Inflammatory macrophage treated with lipopolysaccharide for 1 hour (primary cell): ENCODE measurements at places on chromosomes 6 and 20.

DNA sequence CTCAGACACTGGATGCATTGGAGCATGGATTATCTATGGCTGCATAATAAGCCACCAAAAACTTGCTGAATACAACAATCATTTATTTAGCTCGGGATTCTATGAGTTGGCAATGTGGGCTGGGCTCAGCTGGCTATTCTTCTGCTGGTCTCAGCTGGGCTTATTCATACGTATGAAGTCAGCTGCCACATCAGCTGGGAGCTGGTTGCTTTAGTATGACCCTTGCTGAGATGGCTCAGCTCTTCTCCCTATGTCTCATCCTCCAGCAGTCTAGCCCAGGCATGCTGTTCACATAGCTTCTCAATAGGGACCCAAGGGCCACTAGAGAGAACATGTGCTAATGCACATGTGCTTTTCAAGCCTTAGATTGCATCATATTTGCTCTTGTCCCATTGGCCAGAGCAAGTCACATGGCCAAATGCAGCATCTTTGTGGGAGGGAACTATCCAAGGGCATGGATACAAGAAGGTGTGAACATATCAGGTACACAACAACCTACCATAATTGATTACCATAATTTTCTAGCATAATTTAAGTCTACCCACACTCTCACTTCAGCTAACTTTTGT is 444.6 kb downstream of the KIF16B start:
- no peak for DNase-seq

DNA sequence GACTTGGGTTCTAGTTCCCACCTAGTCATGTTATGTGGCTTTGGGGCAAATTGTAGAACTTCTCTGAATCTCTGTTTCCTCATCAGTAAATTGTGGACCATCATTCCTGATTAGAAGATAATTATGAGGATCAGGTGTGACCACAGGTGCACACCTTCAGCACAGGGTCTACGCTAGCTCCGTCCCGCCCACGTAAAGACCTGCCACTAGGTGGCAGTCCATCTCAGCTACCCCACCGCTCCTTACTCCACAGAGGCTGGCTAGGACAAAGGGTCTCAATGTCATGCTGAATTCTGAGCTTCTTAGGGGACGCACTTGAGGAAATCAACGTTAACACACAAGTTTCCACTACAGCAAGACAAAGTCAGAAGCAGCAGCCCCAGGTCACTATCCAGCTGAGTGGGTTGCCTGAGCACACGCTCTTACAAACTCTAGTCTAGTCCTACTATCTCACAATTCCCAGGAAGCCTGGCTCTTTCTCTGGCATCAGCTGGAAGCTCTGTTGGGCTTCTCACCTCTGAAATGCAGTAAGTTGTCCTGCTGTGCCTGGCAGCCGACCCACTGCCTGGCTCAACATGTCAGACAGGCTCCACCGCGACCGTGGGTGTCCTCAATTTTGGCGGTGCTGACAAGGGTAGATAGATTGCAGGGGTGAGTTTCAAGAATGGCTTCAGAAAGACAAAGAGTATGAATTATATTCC is 2.0 kb upstream of the PLCG1 start:
- no peak for DNase-seq

DNA sequence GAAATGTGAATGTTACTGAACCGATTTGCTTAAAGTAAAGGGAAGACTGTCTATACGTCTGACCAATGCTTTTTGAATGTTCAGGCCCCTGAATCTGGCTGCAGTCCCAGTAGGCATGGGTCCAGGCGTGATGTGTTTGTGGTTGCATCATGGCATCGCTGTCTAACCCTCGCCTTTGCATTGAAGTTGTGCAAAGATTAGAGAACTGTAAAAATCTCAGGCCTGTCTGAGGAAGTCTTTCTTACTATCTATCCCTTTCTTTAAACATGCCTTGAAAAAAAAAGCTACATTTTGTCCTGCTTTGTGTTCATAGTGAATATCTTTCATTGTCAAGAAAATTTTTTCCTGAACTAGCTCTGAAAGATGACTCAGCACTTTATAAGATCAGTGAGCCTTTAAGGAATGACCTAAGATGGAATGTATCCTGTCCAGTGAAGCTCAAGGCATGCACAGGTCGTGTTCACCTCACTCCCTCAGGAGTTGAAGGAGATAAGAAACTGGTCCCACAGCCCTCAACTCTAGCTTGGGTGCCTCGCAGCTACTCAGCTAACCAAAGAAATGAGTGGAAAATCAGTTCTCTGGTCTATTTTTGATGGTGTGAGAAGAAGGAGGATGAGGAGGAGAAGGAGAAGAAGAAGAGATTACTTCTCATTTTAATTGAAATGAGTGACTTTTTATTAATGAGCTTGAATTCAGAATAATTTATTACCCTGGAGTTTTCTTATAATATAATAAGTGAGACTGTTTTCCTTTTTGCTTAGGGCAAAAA is 48.6 kb downstream of the TPD52L1 start:
- DNase-seq = peak; percentile 68

- no peak for DNase-seq
Measured at GRCh38 chr6:45320349-45320748, 7.8 kb upstream of the RUNX2 start.

DNA sequence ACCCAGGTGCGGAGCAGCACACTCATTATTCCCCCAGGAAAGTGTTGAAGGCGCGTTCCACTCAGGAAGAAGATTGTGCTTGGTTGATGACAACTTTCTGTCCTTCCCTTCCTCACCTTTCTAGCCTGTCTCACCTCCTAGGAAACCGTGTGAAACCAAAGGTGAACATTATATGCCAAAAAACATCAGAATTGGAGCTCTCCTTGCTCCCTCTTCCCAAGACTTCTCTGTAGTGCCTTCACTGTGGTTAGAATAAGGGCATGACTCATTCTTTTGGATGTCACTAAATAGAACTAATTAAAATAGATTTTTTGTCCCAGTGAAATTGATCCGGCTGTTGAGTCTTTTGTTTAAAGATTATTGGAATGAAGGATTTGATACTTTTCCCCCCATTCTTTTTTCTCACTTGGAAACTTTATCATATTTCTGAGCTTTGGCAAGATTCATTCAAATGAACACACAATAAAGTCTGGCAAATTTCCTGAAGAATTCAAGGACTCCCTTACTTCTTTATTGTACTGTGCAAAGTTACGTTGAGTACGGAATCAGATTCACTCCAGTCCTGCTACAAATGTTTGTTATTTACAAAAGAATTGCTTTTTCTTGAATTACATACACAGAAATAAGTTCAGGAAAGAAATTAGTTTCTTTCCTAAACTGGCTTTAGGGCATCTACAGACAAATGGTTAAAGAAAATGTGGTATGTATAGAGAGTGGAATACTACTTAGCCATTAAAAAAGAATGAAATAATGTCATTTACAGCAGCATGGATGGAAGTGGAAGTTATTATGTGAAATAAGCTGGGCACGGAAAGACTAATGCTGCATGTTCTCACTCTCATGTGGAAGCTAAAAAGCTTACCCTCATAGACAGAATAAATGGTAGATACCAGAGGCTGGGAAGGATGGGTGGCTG is 142.8 kb upstream of the AKAP12 start:
- DNase-seq = no peak

DNA sequence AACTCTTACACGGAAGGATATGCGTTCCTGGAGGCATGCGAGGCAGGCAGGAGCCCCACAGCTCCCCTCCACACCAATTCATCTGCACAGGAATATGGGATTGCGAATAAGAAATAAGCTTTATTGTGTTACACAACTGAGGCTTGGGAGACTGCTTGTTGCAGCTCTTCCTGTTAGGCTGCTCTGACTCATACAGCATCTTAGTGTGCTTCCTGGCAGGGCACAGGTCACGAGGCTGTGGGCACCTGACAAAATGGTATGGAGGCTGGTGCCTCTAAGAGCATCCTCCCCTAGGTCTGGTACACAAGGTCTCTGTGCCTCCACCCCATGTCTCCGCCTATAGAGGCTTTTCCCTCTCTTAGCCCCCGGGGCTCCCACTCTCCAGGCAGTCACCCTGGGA is 6.8 kb downstream of the SLC22A3 start:
- no peak for DNase-seq

GRCh38 chr6:21181866-21182265 is 411.7 kb upstream of the SOX4 start:
- DNase-seq = no peak

DNA sequence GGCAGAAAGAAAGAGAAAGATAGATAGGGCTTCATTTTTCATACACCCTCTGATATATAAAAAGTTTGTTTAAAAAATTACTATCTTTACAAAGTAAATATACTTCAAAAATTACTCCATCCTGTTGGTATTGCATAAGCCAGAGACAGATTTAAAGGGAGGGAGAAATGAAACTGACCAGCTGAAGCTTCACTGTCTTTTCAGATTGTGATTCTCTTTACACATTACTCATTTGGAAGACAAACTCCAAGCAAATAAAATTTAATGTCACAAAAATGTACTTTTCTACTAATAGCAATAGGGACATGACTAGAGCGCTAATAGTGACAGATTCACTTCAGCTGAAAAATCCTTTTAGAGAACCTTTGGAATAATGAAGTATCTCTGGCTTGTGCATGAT is 38.6 kb upstream of the MARCKS start:
- peak; percentile 54 for DNase-seq

DNA sequence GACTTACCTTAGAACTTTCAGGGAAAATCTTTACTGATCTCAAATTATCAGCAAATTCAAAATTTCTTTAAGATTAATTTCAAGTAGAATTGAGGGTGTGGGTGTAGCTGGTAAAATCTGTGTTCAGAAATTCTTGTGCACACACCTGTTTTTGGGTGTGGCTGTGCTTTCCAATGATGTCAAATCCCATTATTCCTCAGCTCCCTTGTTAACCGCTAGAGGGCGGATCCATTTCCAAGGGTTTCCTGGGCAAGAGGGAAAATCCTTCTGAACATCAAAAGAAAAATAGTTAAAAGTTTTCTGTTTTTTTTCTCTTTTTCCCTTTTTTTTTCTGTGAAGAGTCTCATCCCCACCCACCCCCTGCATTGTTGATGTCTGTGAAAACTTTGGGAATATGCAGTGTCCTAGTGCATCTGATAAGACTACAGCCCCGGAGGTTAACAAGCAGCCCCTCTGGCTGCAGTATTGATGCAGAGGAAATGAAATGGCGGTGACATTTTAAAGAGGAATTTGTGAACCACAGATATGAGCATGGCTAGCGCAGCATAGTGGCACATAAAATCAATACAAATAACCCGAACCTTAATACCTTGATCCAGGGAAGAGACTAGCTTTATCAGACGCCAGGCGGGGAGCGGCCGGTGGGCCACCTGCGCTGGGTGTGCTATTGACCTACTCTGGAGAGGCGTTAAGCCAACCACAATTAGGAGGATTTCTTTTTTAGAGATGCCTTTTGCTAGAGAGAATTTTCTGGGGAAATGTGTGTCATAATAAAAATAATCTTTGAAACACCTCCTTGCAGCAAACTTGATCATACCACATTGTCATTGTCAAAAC is 130.9 kb downstream of the FOXA2 start:
- no peak for DNase-seq

- DNase-seq = no peak
Measured at GRCh38 chr6:17311595-17312311, 30.6 kb downstream of the RBM24 start.

- DNase-seq = peak; percentile 54
Measured at GRCh38 chr6:151390851-151391470, 398 bp downstream of the ZBTB2 start.

DNA sequence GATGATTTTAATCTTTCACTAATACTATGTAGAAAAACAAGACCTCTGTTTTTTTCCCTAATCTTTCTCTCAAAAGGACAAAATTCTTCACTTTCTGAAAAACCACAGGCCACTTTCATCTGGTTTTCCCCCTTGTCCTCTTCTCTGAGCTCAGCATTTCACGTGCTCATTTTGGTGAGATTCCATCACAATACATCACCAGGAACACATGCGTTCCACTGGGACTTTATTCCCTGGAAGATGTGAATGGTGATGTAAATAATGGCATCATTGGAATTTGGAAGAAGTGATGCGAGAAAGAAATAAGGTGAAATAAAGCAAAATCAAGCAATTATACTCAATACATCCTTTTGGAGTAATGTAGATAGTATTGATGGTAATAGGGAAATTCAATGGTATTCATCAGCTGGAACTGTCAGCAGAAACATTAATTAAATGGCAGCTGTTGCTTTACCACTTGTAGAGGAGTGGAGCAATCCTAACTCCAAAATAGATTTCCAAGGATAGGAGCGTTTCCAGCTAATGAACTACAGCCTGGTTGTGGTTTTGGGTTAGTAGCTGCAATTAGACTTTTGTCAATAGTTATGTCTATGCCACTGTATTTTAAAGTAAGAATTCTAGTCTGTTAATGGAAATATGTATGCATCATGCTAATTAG is 11.5 kb downstream of the FILIP1 start:
- DNase-seq = no peak

GRCh38 chr20:32449057-32449889 is 91.1 kb downstream of the ASXL1 start:
- DNase-seq = peak; percentile 42

- no peak for DNase-seq
Measured at GRCh38 chr6:14436592-14437132, 319.1 kb downstream of the CD83 start.

GRCh38 chr6:157228426-157229131 is 94.7 kb downstream of the TMEM242 start:
- DNase-seq = no peak

GRCh38 chr20:32338665-32339064 is 19.5 kb upstream of the ASXL1 start:
- peak; percentile 38 for DNase-seq

- no peak for DNase-seq
Measured at GRCh38 chr6:52125139-52125538, 37.7 kb upstream of the PKHD1 start.

- DNase-seq = no peak
Measured at GRCh38 chr6:4883298-4883697, 107.1 kb downstream of the CDYL start.

GRCh38 chr6:87104667-87105066 is 9.8 kb upstream of the CGA start:
- peak; percentile 25 for DNase-seq

DNA sequence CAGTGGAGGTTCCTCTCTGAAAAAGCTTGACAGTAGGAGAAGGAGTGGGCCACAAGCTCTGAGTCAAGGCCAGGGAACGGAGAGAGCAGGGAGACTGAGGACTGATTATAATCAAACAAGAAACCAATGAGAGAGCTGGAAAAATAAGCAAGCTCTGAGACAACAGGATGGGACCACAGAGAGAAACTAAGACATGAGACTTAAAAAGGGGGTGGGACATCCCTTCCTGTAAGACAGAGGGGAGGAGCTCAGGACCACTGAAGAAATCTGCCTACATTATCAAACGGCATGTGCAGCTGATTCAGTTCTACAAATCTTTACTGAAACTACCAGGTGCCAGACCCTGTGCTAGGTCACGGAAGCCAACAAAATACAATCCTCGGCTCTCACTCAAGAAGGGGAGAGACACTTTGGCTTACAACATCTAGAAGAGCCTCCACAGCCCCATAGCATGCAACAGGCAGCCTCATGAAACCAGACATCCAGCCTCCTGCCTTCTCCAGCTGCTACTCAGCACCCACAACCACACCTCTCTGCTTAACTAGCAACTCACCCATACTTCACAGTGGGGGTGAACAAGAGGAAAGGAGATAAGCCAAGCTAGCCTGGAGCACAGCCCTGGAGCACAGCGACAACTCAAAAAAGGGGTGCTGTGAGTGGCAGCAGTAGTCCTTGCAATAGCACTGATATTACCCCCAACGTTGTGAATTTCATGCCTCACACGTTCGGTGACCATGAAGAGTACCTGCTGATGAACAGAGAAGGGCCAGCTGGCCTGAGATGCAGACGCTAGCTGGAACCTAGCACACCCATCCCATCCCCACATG is 39.1 kb upstream of the ANKRD60 start:
- no peak for DNase-seq
